WTC11 (cell line): ENCODE measurements at places on chromosomes 4 and X.

GRCh38 chrX:42714981-42715700 lies 62.8 kb downstream of the PPP1R2C start:
- DNase-seq, result peak; percentile 58

DNA sequence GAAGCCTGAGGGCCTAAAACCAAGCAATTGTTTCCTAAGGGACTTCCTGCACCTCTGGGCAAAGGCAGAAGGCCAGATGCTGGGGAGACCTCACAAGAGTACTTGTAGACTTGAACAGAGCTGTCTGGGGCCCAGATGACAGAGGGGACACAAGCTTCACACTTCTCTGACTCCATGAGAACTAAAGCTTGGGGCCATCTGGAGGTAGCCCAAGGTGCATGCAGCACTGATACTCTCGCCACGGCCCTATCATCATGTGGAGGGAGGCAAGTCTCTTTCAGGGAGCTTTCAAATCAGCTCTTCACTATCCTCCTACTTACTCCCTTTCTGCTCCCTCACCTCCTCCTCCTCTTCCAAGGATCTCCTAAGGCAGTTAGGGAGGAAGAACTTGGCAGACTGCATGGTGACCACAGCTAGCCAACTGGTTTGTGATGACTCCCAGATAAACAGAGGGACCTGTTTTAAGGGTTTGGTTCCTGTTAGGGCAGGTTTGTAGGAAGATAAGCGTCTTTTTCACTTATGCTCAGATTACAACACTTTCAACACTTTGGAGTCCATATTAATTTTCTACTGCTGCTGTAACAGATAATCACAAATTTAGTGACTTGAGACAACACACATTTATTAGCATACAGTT lies 23.8 kb downstream of the MSL3 start:
- DNase-seq, result peak; percentile 10

GRCh38 chrX:121245763-121246162 lies 198.4 kb downstream of the GLUD2 start:
- no peak for DNase-seq

- no peak for DNase-seq
These were observed 1250.6 kb downstream of the ADGRL3 start for GRCh38 chr4:62450740-62451139.

DNA sequence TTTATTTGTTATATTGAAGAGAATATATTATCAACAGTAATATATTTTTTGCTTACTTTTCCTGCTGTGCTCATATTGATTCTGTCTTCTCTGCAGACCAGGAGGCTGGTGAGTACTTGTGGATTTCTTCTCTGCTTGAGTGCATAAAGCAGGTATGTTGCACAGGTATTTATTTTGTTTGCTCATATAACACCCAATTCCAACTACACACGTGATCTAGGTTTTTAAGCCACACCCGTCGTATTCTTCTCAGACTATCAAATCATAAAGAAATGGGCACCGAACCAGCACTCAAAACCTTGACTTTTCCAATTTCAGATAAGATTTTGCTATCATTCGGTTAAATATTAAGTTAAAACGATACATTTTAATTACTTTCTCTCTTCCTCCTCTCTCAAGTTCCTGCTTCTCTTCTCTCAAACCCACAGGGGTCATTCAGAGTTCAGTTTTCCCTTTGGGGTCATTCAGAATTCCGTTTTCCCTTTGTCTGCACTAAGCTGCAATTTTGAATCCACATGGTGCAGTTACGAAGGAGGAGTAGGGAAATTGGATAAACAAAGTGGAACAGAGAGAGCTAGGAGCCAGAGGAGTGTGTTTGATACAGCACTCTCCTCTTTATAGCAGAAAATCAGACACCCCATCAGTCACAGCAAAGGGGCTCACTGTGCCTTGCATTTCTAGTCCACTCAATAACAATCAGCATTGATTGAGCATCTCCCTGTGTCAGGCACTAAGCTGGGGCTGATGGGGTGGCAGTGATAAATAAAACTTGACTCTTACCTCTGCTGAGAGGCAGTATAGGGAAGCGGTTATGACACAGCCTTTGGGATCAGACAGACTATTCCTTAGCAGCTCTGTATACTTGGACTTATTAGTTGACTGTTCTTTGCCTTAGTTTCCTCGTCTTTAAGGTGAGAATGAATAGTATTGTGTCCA lies at the start of gene ADH1C:
Gene ADH1C, minus strand, starts transcription at position 145 of the 936 bp plus-strand sequence. Its CDS starts 71 bp downstream, at position 74.
- DNase-seq, result no peak

GRCh38 chr4:163048447-163048846 lies 118.2 kb downstream of the NAF1 start:
- peak; percentile 32 for DNase-seq

GRCh38 chr4:174739576-174739975 lies 89.5 kb downstream of the GLRA3 start:
- DNase-seq, result no peak

GRCh38 chr4:113094802-113095201 lies 45.3 kb downstream of the ANK2 start:
- DNase-seq, result no peak

DNA sequence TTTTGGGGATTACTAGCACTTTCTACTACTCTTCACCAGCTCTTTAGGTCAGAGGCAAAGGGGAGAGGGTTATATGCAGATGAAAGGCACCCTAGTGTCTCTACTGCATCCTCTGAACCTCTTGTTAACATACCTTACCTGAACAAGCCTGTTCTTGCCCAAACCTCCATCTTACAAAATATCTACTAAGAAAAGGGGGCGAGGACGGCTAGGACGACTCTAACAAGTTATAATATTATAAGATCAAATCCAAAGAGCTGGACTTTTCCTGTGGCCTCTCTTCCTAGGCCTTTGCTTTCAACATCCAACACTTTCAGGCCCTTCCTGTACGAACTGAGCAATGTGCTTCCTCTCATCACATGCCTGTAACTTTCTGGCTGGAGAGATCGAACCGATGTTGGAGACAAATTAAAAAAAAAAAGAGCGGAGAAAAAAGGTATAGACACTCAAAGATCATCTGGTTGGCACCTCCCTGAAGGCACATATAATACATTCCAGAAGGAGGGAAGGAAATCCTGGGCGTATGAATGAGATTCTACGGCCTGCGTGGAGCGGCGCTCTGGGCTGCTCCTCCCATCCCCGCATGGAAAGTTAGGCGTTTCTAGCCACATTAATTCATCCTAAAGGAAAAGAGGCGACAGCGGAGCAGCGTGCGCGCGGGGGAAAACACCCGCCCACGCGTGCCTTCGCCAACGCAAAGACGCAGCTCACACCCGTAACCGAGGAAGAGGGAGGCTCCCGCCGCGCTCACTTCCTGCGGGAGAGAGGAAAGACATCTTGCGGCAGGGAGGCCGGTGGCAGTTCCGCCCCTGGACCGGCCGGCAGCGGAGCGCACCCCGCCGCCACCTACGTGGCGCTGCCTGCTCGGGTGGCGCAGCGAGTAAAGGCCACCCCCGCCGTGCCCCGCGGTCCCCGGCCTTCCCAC lies 808 bp downstream of the PRDM5 start:
- peak; percentile 41 for DNase-seq

DNA sequence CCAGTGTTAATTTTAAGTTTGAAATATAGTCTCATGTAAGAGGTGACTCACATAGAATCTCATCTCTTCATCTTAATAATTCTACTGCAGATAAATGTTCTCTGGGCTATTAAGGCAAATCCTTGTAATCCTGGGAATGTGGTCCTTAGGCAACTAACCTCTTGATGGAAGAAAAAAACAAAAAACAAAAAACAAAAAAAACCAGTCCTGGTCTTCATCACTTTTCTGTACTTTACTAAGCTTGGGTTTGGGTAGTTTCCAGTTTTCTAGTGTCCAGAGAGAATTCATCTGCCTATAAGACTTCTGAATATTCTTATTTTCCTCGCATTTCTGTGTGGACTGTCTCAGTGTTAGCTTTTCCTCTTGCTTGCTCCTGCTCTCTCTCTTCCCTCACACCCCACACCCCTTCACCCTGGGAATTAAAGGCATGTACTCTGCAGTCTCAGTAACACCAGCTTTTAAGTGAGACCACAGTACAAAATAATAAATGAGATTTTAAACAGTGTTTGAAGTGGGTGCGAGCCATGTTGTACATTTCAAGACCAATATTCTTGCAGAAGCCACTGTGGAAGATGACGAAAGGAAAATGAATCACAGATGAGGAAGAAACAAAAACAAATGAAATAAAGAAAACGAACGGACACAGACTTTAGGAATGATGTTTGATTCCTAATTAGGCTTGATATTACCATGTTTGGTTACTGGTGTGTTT lies 51.7 kb downstream of the HAND2 start:
- no peak for DNase-seq

- DNase-seq, result no peak
These were observed 792 bp downstream of the PPID start for GRCh38 chr4:158722291-158722916.

- no peak for DNase-seq
These were observed 78.0 kb upstream of the CPEB2 start for GRCh38 chr4:14924076-14924811.

DNA sequence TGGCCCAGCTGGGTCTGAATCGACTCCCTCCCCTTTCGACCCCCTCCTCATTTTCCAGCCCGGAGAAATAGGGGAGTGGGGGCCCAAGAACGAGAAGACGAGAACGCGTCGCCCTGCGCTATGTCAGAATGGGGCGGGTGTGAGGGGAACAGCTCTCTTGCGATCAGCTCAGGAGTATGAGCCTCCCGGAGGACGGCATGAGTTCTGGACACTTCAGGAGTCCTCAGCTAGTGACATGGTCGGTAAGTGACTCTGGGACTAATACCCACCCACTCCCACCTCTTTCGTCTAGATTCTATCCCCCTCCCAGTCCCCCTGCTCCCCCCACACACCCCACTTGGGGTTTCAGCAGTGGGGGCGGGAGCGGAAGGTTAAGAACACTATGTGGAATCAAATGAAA lies 944 bp downstream of the KLF8 start:
- no peak for DNase-seq

GRCh38 chr4:20520901-20521300 lies 179.4 kb upstream of the PACRGL start:
- DNase-seq, result no peak

- DNase-seq, result no peak
These were observed 290.0 kb downstream of the SLC7A11 start for GRCh38 chr4:137952116-137952515.

DNA sequence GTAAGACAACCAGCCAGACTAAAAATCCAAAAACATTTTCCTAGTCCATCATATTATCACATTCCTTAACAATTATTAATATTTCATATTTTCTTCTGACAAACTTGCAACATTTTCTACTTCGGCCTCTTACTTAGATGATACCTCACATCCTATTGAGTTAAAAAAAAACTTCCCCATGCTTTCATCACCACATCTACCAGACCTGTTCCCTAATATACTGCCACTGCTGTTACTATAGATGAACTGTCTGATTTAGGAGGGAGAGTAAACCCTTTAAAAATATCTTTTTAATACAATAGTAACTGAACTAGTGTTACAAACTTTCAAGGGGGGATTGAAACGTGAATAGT lies 1.5 kb downstream of the FAM200B start:
- no peak for DNase-seq

GRCh38 chrX:118181030-118181429 lies 64.4 kb upstream of the KLHL13 start:
- no peak for DNase-seq

- peak; percentile 46 for DNase-seq
These were observed 66.2 kb upstream of the TACR3 start for GRCh38 chr4:103786014-103786413.
